ENCODE measurements at places on chromosomes 5 and 9.

DNA sequence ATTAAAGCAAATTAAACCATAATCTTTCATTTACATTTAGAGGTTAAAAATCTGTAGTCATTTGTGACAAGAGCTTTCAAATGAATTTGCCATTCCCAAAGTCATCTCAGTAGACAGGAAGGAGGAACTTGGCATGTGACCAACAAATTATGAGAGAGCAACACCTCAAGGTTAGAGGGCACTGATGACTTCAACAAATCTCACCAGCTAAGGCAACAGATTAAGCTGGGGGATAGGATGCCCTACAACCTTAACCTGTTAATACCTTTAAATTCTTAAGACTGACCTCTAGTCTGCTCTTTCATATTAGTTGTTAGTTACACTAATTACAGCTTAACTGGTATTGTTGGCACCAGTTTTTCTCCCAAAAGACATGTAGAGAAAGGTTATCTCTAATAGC lies 18.4 kb downstream of the POU5F2 start:
- no peak for DNase-seq

- no peak for DNase-seq
Measured at GRCh38 chr5:132060501-132061161, at the start of gene IL3. IL3 (plus strand) TSS chr5:132060655; CDS start chr5:132060707, 52 bp downstream.

GRCh38 chr9:33153001-33153400 lies 14.1 kb downstream of the B4GALT1 start:
- no peak for DNase-seq

GRCh38 chr9:95505717-95506427 lies 10.9 kb downstream of the PTCH1 start:
- no peak for DNase-seq

- no peak for DNase-seq
Measured at GRCh38 chr5:4781299-4781698, 358.8 kb upstream of the ADAMTS16 start.

- DNase-seq = no peak
Measured at GRCh38 chr5:132865668-132866341, 464 bp downstream of the GDF9 start.

- DNase-seq = no peak
Measured at GRCh38 chr9:132018957-132019405, 60.7 kb downstream of the MED27 start.

GRCh38 chr5:106127341-106127781 lies 1543.4 kb downstream of the EFNA5 start:
- no peak for DNase-seq

DNA sequence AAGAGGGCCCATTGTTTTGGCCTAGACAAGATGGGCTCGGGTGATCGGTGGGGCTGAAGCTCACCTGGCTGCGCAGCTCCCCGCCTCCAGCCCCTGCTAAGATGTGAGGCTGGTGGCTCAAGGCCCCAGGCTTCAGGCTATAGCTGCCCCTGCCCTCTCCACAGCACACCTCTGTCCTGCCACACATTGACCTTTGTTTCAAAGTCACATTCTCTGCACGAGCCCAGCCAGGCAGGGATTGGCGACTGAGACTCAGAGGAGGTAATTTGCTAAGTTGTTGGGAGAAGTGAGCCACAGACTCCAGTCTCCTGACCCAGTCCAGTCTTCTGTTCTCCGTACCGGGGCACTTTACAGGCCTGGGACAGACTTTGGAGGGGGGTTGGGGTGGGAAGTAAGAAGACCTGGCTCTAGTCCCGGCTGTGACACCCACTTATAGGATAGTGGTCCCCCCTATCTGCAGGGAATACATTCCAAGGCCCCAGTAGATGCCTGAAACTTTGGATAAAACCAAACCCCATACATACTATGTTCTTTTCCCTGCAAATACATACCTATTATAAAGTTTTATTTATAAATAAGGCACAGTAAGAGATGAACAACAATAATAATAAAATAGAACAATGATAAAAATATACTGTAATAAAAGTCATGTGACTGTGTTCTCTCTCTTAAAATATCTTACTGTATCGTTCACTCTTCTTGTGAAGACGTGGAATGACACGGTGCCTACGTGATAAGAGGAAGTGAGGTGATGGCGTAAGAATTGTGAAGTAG lies 13.3 kb downstream of the PDGFRB start:
- DNase-seq = no peak

GRCh38 chr9:76629205-76629990 lies 134.8 kb upstream of the PCA3 start:
- no peak for DNase-seq

- no peak for DNase-seq
Measured at GRCh38 chr5:168023191-168023590, 268.3 kb upstream of the WWC1 start.

DNA sequence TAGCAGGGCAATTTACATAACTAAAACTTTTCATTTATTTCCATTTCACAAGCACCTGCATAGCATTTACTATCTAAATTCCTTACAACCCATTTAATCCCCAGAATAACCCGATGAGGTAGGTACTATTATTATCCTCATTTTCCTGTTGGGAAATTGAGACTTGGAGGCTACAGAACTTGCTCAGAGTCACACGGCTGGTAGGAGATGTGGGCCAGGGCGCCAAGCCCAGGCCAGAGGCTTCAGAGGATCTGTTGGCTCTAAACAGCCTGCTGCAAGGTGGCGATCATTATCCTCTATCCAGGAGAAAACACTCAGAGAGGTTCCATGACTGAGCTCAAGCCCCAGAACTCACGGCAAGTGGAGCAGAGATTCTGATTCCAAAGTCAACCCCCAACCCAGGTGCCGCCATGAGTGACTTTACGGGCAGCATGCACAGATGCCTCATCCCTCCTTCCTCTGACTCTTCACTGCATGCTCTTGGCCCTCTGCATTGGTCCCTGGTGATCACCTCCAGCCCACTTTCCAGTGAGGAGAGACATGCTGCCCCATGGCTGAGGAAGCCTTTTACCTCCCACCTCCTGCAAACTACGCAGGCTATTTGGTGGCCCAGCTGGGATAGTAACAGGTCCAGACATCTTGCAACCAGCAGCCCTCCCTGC lies 168.4 kb upstream of the FSTL4 start:
- DNase-seq = no peak
